ENCODE measurements at places on chromosomes 2 and 18.

- DNase-seq = no peak
Measured at GRCh38 chr2:40440835-40441234, 11.1 kb downstream of the SLC8A1 start.

- DNase-seq = no peak
Measured at GRCh38 chr2:189648846-189649509, 12.3 kb upstream of the ASNSD1 start.

DNA sequence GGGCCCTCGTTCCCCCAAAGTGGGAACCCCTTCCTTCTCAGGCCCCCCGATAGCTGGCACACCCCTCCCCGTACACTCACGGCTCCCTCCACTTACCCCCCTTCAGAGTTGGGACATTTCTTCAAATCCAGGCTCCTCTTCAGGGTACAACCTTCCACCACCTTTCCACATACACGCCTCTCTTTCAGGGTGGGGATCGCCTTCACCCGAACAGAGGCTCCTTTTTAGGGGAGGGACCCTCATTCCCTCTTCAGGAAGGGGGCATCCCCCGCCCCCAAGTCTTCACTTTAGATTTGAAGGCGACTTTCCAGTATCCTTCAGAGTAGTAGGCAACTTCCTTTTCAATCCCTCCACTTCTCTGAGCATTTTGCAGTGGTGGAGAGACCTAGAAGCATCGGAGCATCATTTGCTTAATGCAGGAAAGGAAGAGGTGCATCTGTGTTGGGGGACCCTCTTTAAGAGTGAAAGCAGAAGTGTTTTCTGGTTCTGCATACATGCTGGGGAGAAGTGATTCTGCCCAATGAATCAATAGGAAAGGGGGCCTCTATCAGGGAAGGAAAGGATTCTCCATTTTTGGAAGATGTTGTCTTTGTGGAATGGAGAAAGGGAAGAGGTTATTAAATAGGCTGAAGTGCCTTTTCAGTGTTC lies 845 bp downstream of the EML4 start:
- DNase-seq = no peak

DNA sequence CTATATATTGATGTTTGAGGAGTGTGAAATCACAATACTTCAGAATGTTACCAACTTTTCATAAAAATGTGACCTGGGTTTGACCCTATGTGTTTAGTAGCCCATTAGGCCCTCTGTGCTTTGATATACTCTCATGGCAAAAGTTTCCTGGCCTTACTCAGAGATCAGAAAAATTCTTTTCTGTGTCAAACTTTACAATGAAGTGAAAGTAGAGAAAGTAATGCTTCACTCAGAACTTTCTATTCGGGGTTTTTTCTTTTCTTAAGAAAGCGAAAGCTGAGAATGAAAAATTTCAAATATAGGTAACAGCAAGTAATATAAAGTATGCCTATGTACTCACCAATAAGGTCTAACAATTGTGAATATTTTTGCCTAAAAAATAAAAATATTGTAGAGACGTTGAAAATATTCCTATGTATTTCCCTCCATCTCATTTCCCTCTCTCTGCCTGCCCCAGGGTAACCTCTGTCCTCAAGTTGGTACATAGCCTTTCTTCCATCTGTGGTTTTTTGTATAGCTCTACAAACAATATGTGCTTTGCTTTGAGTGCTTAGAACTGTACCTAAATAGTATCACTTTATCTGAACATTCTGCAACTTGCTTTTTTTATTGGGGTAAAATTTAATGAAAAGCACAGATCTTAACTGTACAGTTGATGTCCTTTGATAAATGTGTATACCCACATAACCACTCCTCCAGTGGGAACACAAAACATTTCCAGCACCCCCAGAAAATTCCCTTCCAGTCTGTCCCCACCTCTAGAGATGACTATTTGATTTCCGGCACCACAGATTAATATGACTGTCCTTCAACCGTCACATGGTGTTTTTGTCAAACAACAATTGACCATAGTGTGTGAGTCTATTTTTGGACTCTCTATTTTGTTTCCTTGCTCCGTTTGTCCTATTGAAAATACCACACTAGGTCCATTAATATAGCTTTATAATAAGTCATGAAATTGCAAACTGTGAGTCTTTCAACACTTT lies 10.3 kb upstream of the ACKR3 start:
- DNase-seq = no peak

DNA sequence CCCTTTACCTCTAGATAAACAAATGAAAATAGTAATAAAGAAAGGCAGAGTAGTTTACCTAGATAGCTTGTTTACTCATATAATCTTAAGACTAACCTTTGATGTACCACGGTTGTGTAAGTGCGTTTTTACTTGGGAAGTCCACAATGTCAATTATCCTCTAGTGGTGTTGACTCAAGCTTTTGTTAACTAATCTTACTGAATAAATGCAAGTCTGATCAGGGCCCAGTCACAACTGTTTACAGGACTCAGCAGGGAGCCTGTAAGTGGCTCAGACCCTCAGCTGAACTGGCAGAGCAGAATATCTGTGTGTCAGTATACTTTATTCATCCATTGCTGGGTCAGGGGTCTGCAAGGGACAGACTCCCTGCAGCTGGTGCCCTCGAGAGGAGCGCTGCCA lies 98.1 kb upstream of the ACAA2 start:
- no peak for DNase-seq

DNA sequence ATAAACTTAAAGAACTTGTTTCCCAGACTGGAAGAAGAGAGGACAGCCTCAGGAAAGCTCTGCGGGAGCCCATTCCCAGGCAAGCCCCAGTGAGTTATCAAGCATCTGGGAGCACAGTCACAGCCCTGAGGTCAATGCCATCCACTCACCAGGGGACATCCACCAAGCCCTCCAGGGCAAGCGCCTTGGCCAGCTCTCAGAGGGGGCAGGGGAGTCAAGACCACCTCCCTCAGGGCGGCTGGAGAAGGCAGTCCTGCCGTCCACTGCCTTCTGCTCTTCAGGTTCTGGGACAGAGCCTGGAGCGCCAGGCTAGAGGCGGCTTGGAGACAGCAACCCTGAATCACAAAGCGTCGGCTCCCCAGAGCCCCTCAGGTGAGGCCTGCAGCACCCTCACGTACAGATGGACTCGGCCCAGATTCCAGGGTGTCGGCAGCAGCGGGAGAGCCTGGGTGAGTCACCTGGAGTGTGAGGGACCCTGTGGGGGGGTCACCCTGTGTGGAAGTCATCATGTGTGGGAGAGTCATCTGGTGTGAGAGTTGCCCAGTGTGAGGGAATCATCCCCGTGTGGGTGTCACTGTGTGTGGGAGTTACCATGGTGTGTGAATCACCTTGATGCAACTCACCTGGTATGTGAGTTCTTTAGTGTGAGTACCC lies 100.9 kb upstream of the TEX51 start:
- no peak for DNase-seq

DNA sequence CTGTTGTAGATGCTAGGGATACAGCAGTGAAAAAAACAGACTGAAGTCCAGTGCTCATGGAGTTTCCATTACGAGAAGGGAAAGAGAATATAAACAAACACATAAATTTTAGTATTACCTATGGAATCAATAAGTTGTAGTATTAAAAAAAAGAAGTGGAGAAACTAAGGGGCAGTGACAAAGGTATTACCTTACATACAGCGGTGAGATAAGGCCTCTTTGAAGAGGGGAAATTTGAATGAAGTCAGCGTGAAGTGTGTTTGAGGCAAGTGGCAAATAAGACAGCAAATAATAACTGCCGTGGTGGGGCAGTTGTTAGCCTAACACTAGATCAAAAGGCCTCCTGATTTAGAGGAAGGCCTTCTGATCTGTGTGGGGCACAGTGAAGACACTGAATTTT lies 57.9 kb downstream of the TLK1 start:
- no peak for DNase-seq

GRCh38 chr2:72917138-72917876 lies at the start of gene EMX1:
Gene EMX1, plus strand, starts transcription at chr2:72917519. Its CDS starts 334 bp downstream, at chr2:72917853.
- no peak for DNase-seq

DNA sequence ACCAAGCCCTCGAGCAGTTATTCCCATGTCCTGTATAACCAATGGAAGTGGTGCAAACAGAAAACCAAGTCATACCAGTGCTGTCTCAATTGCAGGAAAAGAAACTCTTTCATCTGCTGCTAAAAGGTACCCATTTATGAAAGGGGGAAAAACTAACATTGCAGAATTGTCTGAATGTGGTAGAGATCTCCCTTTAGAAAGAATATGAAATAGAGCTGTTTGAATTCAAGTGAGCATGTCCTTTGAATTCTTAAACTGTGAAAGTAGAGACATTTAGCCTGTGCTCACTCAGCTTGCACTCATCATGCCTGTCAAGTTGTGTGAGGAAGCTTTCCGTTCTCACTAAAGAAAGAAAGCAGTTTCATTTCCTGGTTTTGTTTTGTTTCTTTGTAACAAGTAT lies 87.4 kb downstream of the EML4 start:
- DNase-seq = no peak

- DNase-seq = no peak
Measured at GRCh38 chr2:134324947-134325346, 71.1 kb downstream of the MGAT5 start.

GRCh38 chr2:215527736-215528135 lies 91.9 kb upstream of the FN1 start:
- no peak for DNase-seq

All from fibroblast of skin of left quadriceps (primary cell).